ENCODE measurements at places on chromosomes 13 and 19.
A peak's percentile ranks its signal among the peaks of the same experiment; 100 is the strongest.

DNA sequence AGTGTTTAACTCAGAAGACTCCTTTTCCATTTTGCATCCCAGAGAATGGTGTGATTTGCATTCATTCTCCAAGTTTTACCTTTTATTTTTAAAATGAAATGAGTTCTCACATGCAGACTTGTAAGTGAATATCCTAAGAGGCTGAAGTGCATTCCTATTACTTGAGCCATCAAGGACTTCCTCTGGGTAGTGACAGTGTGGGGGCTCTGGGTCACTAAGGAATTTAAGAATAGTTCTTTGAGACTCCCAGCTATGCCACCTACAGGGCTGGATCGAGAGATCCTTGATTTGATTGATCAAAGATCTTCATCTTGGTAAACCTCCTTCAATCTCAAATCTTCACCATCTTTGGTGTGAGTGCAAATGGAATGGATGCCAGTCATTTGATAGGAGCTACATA lies 36.3 kb upstream of the SLC10A2 start:
- no peak overlapping the region for H3K27ac ChIP-seq
- no peaks in the 10 kb centered on the region for H3K4me1 ChIP-seq
- no peaks in the 10 kb centered on the region for H3K27me3 ChIP-seq
- no peak overlapping the region for H3K4me3 ChIP-seq
- H3K36me3 ChIP-seq: no peaks in the 10 kb centered on the region
- no peak for DNase-seq

DNA sequence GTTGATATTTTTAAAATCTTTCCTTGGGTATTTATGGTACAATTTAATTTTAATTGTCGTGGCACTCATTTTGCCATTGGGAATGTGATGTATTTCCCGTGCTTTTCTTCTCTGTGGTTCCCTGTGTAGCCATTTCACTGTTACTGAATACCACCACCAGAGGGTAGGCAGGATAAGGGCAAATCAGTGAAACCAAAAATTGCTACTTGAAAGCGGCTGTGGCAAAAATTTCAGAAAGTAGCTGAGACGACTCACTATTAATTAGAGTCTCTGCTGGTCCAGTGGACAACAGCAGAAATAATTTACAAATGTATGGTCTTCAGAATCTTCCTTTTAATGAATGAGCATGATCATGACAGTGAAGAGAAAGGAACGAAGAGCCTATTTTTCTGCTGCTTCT lies 34.4 kb upstream of the MIR17HG start:
- no peaks in the 10 kb centered on the region for H3K36me3 ChIP-seq
- H3K27me3 ChIP-seq: peaks cover 10% of the 10 kb centered on the region
- H3K4me1 ChIP-seq: no peaks in the 10 kb centered on the region
- no peak for DNase-seq
- peak overlapping the region; percentile 37 for H3K4me3 ChIP-seq
- H3K27ac ChIP-seq: no peak overlapping the region

- H3K4me3 ChIP-seq: no peak overlapping the region
- no peak overlapping the region for H3K27ac ChIP-seq
- no peaks in the 10 kb centered on the region for H3K4me1 ChIP-seq
- peaks cover 42% of the 10 kb centered on the region for H3K27me3 ChIP-seq
- H3K36me3 ChIP-seq: no peaks in the 10 kb centered on the region
- DNase-seq: no peak
Observed at GRCh38 chr13:74977498-74977897, 504.5 kb downstream of the TBC1D4 start.

GRCh38 chr19:54399189-54399588 lies 16.1 kb upstream of the TTYH1 start:
- peaks cover 2% of the 10 kb centered on the region for H3K36me3 ChIP-seq
- no peaks in the 10 kb centered on the region for H3K4me1 ChIP-seq
- H3K4me3 ChIP-seq: no peak overlapping the region

GRCh38 chr19:42201489-42202289 lies 15.8 kb downstream of the DEDD2 start:
- DNase-seq: peak; percentile 58
- H3K4me1 ChIP-seq: peaks cover 85% of the 10 kb centered on the region
- peaks cover 56% of the 10 kb centered on the region for H3K36me3 ChIP-seq
- no peaks in the 10 kb centered on the region for H3K27me3 ChIP-seq
- H3K4me3 ChIP-seq: peak overlapping the region; percentile 76

- H3K36me3 ChIP-seq: no peaks in the 10 kb centered on the region
- no peak for DNase-seq
- H3K27me3 ChIP-seq: no peaks in the 10 kb centered on the region
- H3K4me1 ChIP-seq: no peaks in the 10 kb centered on the region
- H3K27ac ChIP-seq: no peak overlapping the region
Observed at GRCh38 chr13:113408562-113408961, 44.6 kb upstream of the GRTP1 start.

DNA sequence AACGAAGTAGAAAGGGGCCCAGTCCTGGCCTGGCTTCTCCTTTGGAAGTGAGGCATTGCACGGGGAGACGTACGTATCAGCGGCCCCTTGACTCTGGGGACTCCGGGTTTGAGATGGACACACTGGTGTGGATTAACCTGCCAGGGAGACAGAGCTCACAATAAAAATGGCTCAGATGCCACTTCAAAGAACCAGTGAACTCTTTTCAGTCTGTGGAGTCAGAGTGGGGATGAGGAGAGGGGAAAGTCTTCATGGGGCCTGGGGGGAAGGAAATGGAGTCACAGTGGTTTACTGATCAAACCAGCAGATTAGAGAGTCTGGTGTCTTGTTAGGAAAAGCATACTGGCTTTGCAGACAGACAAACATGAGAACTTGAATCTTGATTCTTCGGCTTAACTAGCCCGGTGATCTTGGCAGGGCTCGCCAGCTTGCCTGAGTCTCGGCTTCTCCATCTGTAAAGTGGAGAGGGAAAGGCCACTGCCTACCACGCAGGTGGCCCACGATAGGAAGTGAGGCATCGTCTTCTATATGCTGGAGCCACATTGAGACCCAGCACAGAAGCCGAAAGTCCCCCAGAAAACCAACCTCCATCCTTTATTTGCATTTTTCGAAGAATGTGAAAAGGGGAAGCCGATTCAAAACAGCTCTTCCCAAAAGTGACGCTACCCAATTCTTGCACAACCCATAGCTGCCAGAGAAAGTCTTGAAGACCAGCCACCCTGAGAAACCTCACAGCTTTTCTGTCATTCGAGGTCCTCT lies at the start of gene FFAR1:
Gene FFAR1 (plus strand): TSS at position 732 of the 759 bp plus-strand sequence. CDS start 3,650 bp downstream, outside the sequence.
- H3K27me3 ChIP-seq: peaks cover 46% of the 10 kb centered on the region
- DNase-seq: no peak
- H3K4me3 ChIP-seq: peak within 1 kb of the TSS; percentile 32
- peak within 1 kb of the TSS; percentile 87 for H3K27ac ChIP-seq
- H3K4me1 ChIP-seq: peaks cover 18% of the 10 kb centered on the region

GRCh38 chr13:79382545-79383275 lies 23.3 kb downstream of the RBM26 start:
- peaks cover 48% of the 10 kb centered on the region for H3K4me1 ChIP-seq
- no peaks in the 10 kb centered on the region for H3K27me3 ChIP-seq
- peaks cover 7% of the 10 kb centered on the region for H3K36me3 ChIP-seq
- H3K4me3 ChIP-seq: peak overlapping the region; percentile 56

DNA sequence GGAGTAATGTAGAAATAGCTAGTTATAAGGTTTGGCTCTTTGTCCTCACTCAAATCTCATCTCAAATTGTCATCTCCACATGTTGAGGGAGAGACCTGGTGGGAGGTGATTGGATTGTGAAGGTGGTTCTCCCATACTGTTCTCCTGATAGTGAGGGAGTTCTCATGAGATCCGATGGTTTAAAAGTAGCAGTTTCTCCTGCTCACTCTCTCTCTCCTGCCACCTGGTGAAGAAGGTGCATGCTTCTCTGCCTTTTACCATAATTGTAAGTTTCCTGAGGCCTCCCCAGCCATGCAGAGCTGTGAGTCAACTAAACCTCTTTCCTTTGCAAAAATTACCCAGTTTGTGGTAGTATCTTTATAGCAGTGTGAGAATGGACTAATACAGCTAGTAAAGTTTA lies 849.4 kb downstream of the DACH1 start:
- no peak overlapping the region for H3K4me3 ChIP-seq
- H3K4me1 ChIP-seq: no peaks in the 10 kb centered on the region
- no peaks in the 10 kb centered on the region for H3K27me3 ChIP-seq
- DNase-seq: no peak
- H3K27ac ChIP-seq: no peak overlapping the region

DNA sequence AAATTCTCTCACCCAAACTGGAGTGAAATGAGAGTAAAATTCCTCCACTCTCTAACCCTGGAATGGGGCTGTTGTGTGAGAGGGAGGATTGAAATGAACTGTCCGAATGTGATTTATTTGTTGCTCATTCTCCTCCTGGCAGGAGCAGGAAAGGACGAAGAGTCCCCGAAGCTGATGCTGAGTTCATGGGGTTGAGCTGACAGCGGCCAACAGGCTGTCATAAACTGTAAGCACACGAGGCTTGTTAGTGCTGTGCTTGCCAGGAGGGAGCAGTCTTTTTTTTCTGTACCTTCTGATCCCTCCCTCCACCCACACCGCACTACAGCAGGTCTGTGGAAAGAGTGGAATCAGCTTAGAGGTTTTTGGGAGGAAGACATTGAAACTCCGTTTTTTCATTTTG lies 33.1 kb upstream of the ZNF331 start:
- no peaks in the 10 kb centered on the region for H3K36me3 ChIP-seq
- H3K4me3 ChIP-seq: no peak overlapping the region
- H3K27ac ChIP-seq: no peak overlapping the region
- DNase-seq: no peak

- no peaks in the 10 kb centered on the region for H3K27me3 ChIP-seq
- H3K4me1 ChIP-seq: no peaks in the 10 kb centered on the region
- no peak overlapping the region for H3K27ac ChIP-seq
- no peak overlapping the region for H3K4me3 ChIP-seq
- DNase-seq: no peak
- peaks cover 2% of the 10 kb centered on the region for H3K36me3 ChIP-seq
Observed at GRCh38 chr19:6000228-6000847, 22.4 kb upstream of the RANBP3 start.

DNA sequence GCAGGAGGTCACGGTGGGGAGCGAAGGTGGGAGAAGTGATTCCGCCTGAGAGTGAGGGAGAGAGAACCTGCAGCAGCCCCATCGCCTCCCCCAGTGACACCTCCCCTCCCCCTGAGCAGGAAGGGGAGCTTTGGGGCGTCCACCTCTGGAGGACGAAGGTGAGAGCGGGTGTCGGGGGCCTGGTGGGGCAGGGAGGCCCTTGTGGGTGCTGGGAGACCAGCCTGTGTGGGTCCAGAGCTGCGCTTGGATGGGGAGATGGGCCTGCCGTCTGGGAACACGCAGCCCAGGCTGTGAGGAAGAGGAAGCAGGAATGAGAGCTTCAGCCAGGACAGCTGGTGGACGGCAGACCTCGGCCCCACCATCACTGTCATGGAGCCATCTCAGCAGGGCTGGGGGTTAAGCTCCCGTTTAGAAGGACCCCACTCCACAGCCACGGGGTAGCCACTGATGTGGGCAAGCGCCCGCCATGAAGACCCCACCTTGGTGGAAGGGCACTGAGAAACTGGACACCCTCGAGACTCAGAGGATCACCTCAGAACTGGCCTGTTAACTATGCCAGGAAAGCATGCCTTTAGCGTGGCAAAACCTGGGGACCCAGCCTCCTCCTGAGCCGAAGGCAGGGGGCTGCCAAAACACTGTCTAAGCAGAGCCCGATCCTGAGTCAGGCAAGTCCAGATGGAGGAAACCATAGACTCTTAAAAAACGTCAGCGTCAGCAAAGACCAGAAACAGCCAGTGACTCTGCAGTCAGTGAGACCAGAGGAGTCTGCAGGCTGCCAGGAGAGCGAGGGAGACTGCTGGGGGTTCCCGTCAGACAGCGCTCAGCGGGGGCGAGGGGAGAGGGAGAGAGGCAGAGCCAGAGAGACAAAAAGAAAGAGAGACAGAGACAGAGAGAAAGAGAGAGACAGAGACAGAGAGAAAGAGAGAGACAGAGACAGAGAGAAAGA lies 6.4 kb upstream of the PROZ start:
- DNase-seq: no peak
- peaks cover 5% of the 10 kb centered on the region for H3K27me3 ChIP-seq
- H3K4me3 ChIP-seq: peak overlapping the region; percentile 77
- H3K4me1 ChIP-seq: peaks cover 26% of the 10 kb centered on the region
- H3K36me3 ChIP-seq: peaks cover 10% of the 10 kb centered on the region

DNA sequence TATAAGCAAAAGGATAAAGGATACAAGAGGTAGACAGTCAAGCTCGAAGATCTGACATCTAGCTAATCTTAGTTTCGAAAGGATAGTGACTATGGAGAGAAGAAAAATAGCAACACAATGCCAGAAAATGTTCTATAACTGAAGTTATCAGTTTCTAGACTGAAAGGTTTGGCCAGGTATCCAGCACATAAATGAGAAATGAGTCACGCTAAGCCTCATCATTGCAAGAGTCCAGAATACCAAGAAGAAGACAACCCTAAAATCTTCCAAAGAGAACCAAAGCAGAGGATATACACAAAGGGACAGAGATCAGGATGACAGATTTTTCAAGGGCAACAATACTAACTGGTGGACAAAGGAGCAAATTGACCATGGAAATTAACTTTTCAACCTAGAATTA lies 237.0 kb downstream of the POSTN start:
- H3K4me3 ChIP-seq: no peak overlapping the region
- no peaks in the 10 kb centered on the region for H3K4me1 ChIP-seq
- H3K36me3 ChIP-seq: no peaks in the 10 kb centered on the region
- DNase-seq: no peak
- H3K27ac ChIP-seq: no peak overlapping the region

GRCh38 chr13:42125046-42125445 lies 76.6 kb downstream of the DGKH start:
- peaks cover 4% of the 10 kb centered on the region for H3K36me3 ChIP-seq
- H3K27me3 ChIP-seq: no peaks in the 10 kb centered on the region
- H3K27ac ChIP-seq: no peak overlapping the region
- H3K4me1 ChIP-seq: peaks cover 5% of the 10 kb centered on the region

Data from central memory CD8-positive, alpha-beta T cell (primary cell).